ENCODE measurements at places on chromosomes 4 and X. TPM values are rescaled to one million over a fixed set of nuclear protein-coding genes. Genes with fewer than 3 reads are reported as not detected.

Gene HMGN5
- 4.3 TPM for total RNA-seq

- no peak overlapping the region for H3K4me3 ChIP-seq
- peaks cover 36% of the 10 kb centered on the region for H3K36me3 ChIP-seq
- peaks cover 7% of the 10 kb centered on the region for H3K4me1 ChIP-seq
Measured at GRCh38 chr4:139438141-139438540, 15.8 kb upstream of the RAB33B start.

GRCh38 chrX:48606091-48606490 is 8.8 kb downstream of the WDR13 start:
- H3K27me3 ChIP-seq: no peaks in the 10 kb centered on the region
- no peaks in the 10 kb centered on the region for H3K4me1 ChIP-seq
- H3K36me3 ChIP-seq: peaks cover 2% of the 10 kb centered on the region
- H3K27ac ChIP-seq: no peak overlapping the region
- no peak overlapping the region for H3K4me3 ChIP-seq

Gene INTU
- 0.16 TPM for total RNA-seq

GRCh38 chr4:73450398-73451004 is 14.5 kb downstream of the AFP start:
- H3K27ac ChIP-seq: no peak overlapping the region
- DNase-seq: no peak
- no peaks in the 10 kb centered on the region for H3K36me3 ChIP-seq
- H3K4me3 ChIP-seq: no peak overlapping the region
- no peaks in the 10 kb centered on the region for H3K4me1 ChIP-seq
- peaks cover 6% of the 10 kb centered on the region for H3K27me3 ChIP-seq

Measured in activated CD8-positive, alpha-beta T cell treated with anti-CD3 and anti-CD28 coated beads for 36 hours (primary cell).